ENCODE measurements at places on chromosomes 1 and 21.

DNA sequence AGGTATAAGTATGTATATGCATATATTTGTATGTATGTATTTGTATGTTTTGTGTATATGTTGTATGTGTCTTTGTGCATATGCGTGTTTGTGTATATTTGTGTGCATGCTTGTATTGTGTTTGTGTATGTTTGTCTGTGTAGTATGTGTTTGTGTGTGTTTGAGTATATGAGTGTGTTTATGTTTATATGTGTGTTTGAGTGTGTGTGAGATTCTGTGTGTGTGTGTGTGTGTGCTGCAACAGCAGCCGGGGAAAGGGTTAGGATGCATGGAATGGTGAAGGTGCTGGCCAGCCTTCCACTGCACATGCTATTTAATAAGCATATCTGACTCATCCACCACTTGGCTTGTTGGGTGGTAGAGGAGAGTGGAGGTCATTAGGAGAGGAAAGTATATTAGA is 46.6 kb upstream of the RAB4A start:
- DNase-seq: peak; percentile 29

- no peak for DNase-seq
Measured at GRCh38 chr1:231844986-231845502, 218.5 kb downstream of the DISC1 start.

GRCh38 chr1:67700692-67701410 is 15.8 kb downstream of the GADD45A start:
- peak; percentile 58 for DNase-seq

- DNase-seq: peak; percentile 70
Measured at GRCh38 chr1:86018283-86018923, 138.2 kb downstream of the COL24A1 start.

DNA sequence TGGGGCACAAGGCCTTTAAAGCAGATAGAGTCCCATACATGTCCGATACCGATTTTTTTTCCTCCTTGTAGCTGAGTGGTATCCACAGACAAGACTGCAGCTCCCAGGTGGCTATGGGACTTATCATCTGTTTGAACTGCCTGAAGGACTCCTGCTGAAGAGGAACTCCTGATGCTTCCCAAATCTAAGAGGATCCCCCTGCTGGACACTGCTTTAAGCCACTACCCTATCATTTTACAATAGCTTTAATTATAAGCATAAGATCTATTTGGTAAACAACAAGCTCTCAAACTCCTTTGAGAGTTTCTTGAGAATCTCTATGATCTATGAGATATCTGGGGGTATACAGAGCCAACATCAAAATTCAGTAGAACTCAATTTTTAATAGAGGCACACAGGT is 11.7 kb downstream of the NDC1 start:
- DNase-seq: no peak

DNA sequence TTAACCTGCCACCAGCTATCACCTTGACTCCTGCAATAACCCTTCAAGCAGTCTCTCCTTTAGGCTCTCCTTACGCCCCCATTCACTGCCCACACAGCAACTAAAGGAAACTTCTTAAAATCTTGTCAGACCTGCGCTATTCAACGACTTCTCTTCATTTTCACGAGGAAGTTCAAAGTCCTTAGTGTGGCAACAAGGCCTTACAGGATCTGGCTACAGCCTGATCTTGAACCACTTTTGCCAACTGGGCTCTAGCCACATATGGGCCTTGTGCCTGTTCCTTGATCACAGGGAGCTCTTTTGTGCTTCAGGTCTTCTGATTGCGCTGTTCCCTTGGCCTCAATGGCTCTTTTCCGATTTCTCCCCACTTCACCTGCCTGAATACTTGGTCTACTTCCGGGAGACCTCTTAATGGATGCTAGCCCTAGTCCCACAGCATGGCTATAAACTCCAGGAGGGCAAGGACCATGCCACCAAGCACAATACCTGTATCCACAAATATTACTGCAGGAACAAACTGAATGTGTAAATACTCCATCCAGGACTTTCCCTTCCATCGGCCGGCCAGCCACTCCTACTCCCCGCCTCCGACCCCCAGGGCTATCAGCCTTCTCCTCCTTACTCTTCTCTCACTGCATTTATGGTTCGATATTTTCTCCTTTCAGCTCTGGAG is 2.3 kb upstream of the CTNNBIP1 start:
- DNase-seq: no peak

DNA sequence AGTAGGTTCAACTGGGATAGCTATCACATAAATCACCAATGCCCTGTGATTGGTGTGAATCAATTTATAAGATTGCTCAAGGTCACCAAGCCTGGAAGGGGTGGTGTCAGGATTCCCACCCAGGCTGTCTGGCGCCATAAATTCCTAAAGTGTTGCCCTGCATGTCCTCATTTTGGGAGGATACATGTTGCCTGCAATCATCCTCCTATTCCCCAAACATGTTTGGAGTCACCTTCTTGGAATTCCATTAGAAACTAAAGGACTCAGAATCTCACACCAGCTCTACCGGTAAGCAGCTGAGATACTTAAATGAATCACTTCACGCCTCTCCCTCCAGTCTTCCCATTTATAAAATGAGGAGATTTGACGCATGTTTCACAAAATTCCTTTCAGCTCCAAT is 54.1 kb upstream of the SLC45A1 start:
- no peak for DNase-seq

DNA sequence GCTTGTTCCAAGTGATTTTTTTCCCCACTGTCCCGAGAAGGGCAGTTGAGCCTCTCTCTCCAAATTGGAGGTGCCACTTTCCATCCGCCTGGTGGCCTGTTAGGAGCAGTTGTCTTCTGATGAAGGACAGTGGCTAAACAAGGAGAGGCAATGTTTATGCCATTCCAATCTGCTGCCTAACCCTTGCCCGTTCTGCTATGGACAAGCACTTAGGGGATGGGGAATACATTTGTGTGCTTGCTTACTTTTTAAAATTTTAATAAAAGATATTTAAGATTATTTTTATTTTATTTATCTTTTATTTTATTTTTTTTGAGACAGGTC is 12.0 kb downstream of the COQ8A start:
- no peak for DNase-seq

- DNase-seq: no peak
Measured at GRCh38 chr1:158049853-158050252, 56.4 kb downstream of the KIRREL1 start.

- DNase-seq: no peak
Measured at GRCh38 chr1:65423884-65424572, 3.6 kb downstream of the LEPR start.

GRCh38 chr1:180269645-180270529 is 39.8 kb downstream of the LHX4 start:
- peak; percentile 61 for DNase-seq

DNA sequence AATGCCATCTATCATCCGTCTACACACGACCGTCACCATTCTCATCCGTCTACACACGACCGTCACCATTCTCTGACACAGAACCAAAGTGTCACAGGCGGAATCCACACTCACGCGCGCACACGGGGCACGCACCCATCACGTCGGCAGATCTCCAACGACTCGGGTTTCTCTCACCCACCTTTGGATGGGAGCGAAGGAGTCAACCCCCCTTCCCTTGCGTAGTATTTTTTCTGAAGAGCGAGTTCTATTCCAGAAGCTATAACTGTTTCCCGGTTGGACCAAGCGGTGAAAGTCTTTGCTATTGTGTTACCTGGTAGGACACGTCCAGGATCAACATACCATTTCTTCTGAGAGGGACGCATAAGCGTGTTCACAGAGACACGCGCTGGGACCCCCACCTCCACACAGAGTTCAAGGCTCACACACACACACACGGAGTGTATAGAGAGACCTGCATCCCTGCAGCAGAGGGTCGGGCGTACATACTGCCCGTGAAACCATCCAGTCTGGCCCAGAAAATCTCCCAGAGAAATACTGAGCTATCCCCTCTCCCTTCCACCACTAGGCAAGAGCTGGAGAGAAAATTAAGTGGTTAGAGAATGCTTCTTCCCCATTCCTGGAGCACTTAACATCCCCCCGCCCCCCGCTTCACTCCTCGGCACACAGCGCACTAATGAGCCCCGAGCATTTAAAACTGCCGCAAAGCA is 741 bp downstream of the DUSP10 start:
- DNase-seq: peak; percentile 32

DNA sequence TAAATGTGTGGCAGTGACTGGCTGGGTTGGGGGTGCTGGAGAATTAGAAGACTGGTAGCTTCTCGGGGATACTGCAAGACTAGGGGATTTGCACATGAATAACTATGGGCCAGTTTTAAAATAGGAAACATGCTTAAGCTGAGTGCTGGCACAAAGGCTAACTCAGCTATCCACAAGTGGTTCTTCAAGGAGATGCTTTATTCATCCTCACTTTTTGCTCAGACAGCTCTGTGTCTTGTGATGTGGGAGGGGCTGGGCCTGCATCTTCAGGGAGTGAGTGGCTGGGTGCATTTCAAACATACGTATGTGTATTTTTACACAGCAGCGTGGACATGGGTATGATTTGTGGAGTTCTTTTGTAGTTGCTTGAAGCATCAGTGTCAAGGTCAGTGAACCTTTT is 2.3 kb downstream of the COQ8A start:
- DNase-seq: no peak

- DNase-seq: no peak
Measured at GRCh38 chr1:177122461-177123251, 41.9 kb downstream of the ASTN1 start.

GRCh38 chr1:41023279-41023990 is 1.9 kb upstream of the SLFNL1 start:
- DNase-seq: peak; percentile 44

- peak; percentile 98 for DNase-seq
Measured at GRCh38 chr1:218384581-218384993, 39.5 kb downstream of the TGFB2 start.

- DNase-seq: no peak
Measured at GRCh38 chr1:173876732-173877131, 8.6 kb downstream of the ZBTB37 start.

- no peak for DNase-seq
Measured at GRCh38 chr1:167546935-167547334, 6.6 kb downstream of the CREG1 start.

GRCh38 chr21:44453120-44453519 is 2.2 kb upstream of the LRRC3 start:
- DNase-seq: no peak

- DNase-seq: no peak
Measured at GRCh38 chr1:151839082-151839412, 573 bp downstream of the C2CD4D start.

DNA sequence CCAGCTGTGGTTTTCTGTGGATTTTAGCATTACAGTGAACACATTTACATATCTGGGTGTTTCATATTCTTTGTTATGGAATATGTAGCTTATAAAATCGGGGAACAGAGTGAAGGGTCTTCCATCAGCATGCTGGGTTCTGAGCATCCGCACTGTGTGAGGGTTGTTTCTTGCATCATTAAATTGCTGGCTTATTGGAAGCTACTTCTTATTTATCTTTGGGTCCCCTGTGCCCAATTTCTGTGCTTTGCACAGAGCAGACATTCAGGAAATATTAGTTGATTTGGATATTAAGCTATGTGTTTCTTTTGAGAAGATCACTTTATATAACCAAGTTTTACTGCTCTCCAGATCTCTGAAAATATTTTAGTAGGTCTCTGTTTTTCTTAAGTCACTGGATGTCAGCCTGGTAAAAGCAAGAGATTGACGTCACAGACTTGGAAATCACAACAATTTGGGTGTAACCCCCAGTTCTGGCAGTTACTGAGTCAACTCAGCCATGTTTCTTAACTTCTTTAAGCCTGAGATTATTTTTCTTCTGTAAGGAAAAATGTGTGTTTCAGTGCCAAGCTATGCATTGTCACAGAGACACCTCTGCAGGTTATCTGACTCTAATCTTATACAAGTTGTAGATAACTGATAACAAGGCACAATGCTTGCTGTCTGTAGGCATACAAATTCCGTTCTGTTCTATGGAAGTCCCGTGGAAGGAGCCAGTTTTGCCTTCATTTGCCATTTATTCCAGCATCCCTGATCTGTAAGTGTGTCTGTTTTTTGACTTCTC is 258.3 kb upstream of the KAZN start:
- DNase-seq: no peak

DNA sequence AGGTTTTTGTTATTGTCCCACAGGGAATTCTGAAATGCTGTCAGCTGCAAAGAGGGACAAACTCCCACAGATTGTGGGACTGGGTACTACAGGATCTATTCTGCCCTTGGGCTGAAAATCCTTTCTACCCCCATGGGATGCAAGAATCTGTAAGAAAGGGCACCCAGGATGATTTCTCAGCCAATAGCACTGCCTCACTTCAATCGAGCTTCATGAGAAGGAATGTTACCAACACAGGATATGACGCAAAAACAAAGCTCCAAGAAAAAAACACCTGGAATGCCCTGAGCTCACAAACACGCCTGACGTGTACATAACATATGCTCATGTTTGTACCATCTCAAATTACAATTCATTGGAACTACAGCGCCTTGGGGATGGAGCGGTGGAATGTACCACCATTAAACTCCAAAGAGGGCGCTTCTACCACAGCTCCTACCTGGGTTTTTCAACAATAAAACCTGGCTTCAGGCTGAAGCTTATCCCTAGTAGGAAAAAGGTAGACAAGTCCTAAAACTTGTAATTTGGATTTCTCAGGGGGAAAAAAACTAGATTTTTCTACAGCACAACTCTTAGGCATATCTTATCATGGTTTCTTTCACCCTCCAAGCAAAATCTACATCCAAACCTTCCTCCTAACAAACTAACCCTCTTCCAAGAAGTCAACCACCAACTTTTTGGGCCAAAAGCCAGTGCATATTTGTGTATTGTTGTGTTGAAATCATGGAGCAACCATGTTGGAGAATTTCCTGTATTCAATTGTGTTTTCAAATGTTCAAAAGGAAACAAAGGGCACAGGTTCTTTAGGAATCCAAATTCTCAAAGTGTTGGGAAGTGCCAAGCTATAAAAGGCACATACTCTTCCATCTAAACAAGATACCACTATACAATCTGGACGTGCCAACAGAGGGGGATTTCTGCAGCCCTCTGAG is 78.9 kb downstream of the TGFBR3 start:
- peak; percentile 50 for DNase-seq

DNA sequence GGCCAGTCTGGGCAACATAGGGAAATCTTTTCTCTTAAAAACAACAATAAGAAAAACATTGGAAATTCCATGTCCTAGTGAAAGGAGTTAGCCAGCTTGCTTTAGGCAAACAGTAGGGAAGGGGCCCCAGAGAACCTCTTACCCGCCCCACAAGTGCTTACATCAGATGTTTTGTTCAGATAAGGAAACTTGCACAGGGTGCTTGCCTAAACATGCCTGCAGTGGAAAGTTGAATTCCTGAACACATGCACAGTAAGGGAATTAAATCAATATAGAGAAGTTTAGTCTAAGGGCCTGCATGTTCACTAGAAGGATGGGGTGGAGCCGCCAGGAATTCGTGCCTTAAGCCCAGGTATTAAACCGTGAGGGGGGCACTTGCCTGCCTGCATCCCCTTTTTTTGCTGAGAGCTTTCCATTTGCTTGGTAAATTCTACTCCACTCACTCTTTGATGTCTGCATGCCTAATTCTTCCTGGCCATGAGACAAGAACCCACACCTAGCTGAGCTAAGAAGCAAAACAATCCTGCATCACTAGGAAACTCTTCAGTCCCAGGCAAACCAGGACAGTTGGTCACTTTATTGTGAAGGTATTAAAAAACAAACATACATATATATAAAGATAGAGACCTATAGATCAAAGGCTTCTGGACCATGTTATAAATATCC is 499.0 kb downstream of the SIPA1L2 start:
- no peak for DNase-seq

Measured in SJCRH30 (cell line).